Activated CD4-positive, CD25-positive, alpha-beta regulatory T cell treated with anti-CD3 and anti-CD28 coated beads, Interleukin-2, amount 50 U/mL, for 72 hours (primary cell): ENCODE measurements at places on chromosomes 2 and 18.

DNA sequence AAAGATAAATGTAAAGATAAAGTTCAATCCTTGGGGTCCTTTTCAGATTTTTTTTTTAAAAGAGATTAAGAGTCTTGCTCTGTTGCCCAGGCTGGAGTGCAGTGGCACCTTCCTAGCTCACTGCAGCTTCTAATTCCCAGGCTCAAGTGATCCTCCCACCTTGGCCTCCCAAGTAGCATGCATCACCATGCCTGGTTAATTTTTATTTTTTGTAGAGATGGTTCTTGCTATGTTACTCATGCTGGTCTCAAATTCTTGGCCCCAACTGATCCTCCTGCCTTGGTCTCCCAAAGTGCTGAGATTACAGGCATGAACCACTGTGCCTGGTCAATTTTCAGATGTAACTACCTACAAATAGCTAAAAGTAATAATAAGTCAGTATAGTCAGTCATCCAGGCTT, 21.1 kb downstream of the NFE2L2 start:
- DNase-seq, result no peak

DNA sequence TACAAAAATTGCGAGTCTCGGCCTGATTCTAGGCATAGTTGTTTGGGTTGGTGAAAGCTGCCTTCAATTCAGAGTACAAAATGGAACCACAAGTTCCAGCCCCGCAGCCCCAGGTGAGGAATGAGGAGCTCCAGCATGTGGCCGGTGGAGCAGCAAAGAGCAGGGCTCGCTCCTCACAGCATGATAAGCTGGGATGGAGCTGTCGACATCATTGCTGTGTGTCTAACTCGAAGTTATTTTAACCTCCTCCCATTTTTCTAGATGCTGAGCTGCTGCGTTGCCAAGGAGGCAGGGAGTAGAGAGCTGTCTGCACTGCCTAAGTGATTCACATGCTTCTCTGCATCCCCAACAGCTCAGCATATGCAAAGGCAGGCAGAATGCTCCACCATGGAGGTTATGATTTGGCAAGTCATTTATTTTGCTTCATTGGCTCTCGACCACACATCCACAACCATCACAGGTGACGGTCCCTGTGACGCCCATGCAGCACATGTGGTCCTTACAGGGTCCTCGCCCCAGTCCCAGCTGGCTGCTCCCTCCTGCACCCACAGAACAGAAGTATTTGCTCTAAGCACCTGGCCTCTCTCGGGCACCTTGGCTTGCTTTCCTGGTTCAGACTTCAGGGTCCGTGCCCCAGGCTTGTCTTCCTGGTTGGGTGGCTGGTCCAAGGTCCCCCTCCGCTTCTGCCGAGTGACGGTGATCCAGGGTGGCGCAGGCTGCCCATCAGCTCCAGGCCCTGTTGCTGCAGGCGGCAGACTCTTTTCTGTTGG, 66.0 kb upstream of the MGAT4A start:
- no peak for DNase-seq

- no peak for DNase-seq
These were observed 199.7 kb downstream of the PID1 start for GRCh38 chr2:229071292-229071976.

- DNase-seq, result no peak
These were observed 103.4 kb downstream of the MEIS1 start for GRCh38 chr2:66538291-66538690.

DNA sequence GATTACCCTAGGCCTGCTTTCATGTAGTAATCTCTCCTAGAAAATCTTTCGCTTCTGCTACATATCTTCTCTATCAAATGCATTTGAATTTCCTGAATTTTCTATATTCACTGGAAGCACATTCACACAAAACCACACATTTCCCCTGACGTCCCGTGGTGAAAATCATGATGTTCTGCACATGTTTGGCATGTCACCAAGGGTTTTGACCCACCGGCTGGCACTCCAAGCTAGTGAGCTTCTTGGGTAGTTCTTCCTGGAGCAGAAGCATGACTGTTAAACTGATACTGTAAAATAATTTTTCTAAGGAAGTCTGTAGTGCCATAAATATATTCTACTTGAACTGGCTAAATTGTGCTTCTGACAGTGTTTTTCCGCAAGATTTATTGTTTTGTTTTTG, 510.1 kb upstream of the SLC8A1 start:
- DNase-seq, result no peak

- DNase-seq, result no peak
These were observed 306.6 kb downstream of the SUCLG1 start for GRCh38 chr2:84152462-84152861.
